Activated T-cell treated with anti-CD3 and anti-CD28 coated beads for 24 hours (primary cell): ENCODE measurements at places on chromosomes 7 and 10.

- no peak for DNase-seq
These were observed 45.6 kb downstream of the CHCHD3 start for GRCh38 chr7:133036289-133036688.

- peak; percentile 10 for DNase-seq
These were observed 427.9 kb upstream of the CELF2 start for GRCh38 chr10:10589540-10590303.

DNA sequence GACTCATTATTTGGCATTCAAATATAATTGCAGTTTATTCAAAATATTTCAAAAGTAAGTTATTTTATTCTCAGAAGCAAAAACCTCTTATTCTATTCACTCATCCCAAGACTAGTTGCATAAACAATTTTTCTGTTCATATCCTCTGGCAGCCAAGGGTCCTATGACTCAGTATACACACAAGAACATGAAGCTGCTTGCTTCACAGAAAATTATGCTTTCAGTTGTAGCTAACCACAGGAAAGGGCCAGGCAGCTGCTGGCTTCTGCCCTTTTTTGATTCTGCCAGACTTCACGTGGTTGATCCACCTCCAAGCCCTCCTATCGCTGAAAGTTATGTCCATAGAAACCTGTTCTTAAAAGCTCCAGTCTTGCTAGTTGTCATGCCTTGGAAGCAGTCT is 108.8 kb downstream of the ABCA13 start:
- no peak for DNase-seq

DNA sequence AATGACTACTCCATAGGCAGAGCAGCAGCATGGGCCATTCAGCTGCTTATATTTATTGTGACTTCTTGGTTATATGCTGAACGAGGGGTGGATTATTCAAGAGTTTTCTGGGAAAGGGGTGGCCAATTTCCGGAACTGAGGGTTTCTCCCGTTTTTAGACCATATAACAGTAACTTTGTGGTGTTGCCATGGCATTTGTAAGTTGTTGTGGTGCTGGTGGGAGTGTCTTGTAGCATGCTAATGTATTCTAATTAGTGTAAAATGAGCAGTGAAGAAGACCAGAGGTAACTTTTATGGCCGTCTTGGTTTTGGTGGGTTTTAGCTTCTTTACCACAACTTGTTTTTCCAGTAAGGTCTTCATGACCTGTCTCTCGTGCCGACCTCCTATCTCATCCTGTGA is 139.6 kb downstream of the KLF6 start:
- DNase-seq: no peak

GRCh38 chr10:104767745-104768144 is 126.7 kb downstream of the SORCS3 start:
- DNase-seq: no peak

DNA sequence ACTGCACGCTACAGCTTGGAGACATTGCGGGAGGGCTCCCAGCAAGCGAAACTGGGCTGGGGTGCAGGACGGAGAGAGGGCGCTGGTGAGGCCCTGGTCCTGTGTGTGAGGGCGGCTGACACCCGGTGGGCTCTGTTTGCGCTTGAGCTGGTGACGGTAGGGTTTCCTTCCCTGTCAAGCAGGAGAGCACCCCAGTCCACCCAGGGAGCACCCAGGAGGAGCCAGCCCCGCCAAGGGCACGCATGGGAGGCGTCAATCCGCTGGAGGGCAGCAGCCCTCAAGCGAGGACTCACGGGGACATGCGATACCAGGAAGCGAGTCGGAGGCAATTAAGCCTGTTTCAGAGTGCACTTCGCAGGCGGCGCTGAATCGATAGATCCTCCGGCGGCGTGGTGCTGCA is 109.4 kb downstream of the MAD1L1 start:
- DNase-seq: no peak

GRCh38 chr10:2201534-2202099 is 464.3 kb upstream of the ADARB2 start:
- DNase-seq: no peak

DNA sequence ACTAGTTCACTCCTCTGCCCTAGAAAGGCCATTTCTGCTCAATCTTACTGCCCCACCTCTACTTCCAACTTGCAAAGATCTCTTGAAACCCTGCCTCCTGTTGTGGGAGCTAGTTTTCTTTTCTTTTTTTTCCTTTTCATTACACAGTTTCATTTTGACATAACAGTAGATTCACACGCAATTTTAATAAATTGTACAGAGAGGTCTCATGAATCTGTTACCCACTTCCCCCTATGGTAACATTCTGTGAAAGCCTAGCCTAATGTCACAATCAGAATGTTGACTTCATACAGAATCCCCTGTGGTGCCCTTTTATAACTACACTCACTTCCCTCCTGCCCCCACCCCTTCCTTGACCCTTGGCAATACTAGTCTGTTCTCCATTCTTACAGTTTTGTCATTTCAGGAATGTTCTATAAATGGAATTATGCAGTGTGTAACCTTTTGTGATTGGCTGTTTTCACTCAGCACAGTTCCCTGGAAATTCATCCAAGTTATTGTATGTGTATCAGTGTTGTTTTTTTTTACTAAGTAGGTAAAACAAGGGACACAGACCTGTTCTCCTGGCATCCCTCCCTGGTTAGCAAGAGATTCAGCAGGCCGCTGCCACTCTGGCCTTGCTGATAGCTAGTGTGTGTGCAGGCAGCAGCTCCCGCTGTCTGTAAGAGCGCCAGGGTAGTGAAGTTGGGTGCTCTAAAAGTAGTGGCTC is 21.5 kb downstream of the CHST3 start:
- DNase-seq: no peak

- no peak for DNase-seq
These were observed 86.8 kb upstream of the STEAP1B start for GRCh38 chr7:22586786-22587140.

DNA sequence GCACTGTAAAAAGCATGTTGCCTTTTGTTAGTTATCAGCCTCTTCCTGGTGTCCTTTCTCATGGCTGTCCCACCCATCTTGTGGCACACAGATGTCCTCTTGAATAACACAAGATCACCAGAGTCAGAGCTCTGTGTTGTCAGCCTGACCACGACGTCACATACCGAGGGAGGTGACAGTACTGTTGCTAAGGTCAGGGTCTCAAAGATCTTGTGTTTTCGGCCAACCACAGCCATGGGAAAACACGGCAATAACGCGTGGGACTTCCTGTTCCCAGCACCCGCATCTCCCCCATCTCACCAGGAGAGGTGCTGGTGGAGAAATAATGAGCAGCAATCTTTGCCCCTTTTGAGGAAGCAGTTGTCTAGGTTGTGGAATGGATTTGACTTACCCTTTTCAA is 40.4 kb downstream of the NPVF start:
- DNase-seq: no peak

DNA sequence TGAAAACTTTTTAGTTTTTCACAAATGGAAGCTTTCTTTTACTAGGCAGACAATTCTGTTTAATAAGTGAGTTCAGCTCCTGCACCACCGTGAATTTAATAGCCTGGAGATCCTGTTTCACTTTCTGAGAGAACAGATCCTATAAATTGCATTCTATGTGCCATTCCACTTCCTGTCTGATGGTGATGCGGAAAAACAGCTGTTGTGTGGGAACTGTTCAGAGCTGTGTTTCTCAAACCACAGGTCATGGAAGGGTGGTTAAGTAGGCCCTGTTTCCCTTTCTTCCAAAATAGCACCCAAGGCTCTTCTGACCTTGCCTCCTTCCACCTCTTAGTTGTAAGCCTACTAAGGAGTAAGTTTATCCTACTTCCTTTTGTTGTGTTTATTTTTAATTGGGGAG is 97.2 kb upstream of the DKK1 start:
- DNase-seq: no peak

- DNase-seq: no peak
These were observed 164.7 kb upstream of the PLXDC2 start for GRCh38 chr10:19651549-19651948.

DNA sequence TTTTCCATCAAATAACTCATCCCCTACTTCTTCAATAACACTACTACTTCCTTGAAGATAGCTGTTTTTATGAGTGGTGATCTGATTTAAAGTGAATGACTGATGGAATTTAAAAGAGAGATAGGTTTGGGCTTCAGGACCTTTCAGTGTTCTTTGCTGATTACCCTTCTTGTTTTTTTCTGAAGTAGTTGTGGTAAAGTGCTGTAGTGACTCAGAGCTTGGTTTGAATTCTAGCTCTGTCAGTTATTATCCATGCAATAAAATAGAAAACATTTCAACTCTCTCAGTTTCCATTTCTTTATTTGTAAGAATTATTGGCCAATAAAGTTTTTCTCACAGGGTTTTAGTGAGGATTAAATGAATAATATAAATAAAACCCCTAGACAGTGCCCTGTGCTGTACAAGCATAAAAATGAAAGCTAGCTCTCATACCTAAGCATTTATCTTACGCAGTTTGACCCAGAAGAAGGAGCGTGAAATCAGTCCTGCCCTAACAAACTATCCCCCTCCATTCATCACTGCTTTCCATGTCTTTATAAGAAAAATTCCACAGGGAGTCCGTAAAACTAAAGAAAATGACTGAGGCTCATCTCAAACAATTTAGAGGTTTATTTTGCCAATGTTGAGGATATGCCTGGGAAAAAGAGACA is 25.1 kb upstream of the AKAP9 start:
- DNase-seq: no peak

- DNase-seq: no peak
These were observed 33.4 kb upstream of the WASL start for GRCh38 chr7:123782071-123782798.

GRCh38 chr10:76905251-76905650 is 732.4 kb downstream of the KCNMA1 start:
- no peak for DNase-seq

DNA sequence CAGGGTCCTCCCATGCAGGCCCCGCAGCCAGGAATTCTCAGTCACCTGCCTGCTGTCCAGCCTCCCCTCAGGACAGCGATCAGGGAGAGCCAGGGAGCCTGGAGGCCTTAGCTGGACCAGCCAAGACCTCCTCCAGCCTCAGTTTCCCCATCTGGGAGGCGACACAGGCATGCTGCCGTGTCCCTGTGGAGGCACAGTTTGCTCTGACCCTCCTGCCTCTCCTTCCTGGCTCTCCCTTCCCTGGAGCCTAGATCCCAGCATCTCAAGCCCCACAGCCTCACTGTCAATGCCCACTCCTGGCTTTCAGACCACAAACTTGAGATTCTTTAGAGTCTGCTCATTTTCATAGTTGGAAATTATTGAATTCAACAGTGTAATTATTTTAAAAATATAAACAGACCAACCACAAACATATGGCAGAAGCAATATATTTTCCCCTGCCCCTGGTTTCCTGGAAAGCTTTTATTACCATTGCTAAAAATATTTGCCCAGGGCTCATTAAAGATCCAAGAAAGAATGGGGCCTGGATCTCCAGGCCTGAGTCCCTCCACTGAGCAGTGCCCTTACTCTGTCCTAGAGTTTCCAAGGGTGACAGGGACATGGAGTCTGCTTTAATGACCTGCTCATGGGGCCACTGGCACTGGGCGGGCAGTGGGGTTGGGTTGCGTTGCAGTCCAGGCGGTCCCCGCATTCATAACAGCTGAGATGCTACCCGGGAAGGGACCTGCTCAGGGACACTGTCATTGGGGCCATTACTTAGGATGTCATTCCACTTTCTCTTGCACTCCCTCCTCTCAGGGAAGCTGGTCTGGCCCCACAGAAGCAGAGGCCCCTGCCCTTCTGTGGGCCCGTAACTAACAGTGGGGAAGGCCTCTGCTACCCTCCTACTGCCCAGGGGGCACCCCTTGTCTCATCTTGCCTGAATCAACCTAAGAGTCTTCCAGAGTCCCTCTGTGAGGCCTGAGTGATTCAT is 81.6 kb upstream of the CHST15 start:
- no peak for DNase-seq

GRCh38 chr10:3900391-3900790 is 115.4 kb upstream of the KLF6 start:
- DNase-seq: no peak

GRCh38 chr10:44864051-44864450 is 47.1 kb upstream of the TMEM72 start:
- peak; percentile 16 for DNase-seq

DNA sequence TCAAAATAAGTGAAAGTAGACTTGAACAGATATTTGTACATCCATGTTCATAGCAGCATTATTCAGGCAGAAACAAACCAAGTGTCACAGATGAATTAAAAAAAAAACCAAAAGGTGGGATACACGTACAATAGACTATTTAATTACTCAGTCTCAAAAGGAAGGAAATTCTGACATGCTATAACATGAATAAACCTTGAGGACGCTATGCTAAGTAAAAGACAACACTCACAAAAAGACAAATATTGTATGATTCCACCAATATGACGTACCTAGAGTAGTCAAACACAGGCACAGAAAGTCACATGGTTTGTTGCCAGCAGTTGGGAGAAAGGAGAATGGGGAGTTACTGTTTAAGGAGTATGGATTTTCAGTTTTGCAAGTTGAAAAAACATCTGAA is 18.0 kb upstream of the CFAP70 start:
- DNase-seq: no peak

DNA sequence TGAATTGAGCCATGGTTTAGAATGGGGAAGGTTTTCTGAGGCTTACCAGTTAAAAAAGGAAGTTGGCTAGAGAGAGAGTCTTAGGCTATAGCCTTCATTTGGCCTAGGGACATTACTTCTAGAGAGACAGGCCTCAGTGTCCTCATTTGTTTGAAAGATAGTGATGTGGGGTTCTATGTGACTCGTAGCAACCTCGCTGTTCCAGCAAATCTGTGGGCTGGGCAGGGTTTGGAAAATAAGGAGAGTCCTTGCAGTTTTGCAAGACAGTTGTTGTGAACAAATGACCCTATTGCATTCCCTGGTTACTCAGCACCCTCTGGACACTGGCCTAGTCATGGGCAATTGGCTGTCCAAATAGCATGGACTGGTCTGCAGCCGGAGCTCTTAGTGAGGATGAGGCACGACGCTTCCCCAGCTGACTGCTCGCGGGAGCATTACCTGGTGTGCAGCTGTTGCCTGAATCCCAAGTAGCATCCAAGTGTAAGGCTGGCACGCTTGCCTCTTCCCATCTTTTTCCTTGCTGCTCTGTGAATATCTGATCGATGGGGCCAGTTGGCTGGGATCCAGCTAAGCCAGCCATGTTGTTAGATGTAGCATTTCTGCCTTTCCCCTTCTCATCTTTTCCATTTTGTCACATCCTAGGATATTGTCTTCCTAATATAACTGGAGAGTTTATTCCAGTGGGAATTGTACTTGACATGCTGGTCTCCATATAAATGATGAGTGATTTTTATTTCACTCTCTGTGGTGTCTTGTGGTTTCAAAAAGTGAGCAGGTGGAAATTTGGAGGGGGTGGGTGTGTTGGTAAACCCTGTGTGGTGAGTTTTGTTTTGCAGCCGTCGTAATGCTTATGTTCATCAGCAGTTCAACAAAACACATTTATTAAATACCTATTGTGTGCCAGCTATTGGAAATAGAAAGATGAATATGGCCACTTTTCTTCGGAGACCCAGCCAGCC is 99.8 kb downstream of the SND1 start:
- DNase-seq: no peak

- DNase-seq: no peak
These were observed 94.0 kb upstream of the FAM180A start for GRCh38 chr7:135842446-135843179.

- no peak for DNase-seq
These were observed 84.3 kb downstream of the ELFN1 start for GRCh38 chr7:1754345-1754908.

- no peak for DNase-seq
These were observed 10.9 kb upstream of the LGI1 start for GRCh38 chr10:93746844-93747284.

- DNase-seq: peak; percentile 33
These were observed 860 bp downstream of the ZEB1 start for GRCh38 chr10:31319602-31320549.

GRCh38 chr7:63925626-63926460 is 72.8 kb upstream of the ZNF722 start:
- DNase-seq: peak; percentile 83
